ENCODE measurements at places on chromosomes 5 and 9.

GRCh38 chr9:76585487-76586389 lies 126.8 kb downstream of the GCNT1 start:
- no peak for DNase-seq

DNA sequence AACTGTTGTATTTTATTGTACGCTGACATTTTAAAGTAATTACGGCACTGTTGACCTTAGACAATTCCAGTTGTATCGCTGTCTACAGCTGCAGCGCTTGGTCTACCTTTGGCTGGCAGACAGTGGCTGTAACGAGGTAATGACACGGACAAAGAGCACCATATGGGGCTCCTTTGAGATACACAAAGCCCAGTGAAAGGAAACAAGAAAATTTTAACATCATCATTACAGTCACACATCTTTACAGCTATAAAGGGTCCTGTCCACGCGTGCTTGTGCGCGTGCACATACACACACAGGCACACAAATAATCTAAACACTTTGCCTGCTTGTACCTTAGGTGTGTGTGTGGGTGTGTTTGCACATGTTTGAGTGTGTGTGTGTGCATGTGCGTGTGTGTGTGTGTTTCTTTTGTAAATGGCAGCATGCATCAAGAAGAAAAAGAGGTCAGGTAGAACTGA lies 946.0 kb downstream of the NR2F1-AS1 start:
- DNase-seq, result no peak

- no peak for DNase-seq
Measured at GRCh38 chr9:129643706-129644105, 1.8 kb upstream of the ASB6 start.

DNA sequence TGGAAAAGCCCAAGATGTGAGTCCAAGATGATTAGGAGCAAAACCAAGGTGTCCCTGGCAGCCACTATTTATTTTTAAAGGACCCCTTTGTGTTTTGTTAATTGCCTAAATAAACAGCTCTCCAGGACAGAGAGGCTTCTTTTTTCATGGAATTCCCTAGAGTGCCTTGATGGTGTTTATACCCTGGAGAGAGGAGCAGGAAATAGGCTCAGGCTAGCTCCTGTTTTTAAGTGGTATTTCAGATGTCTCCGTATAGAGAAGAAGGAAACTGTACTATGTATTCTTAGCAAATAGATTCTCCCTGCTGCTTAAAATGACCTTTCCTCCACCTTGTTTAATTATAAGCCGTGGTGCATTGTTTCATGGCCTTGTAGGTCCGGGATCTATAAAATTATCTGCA lies 292.4 kb downstream of the CD180 start:
- DNase-seq, result no peak

DNA sequence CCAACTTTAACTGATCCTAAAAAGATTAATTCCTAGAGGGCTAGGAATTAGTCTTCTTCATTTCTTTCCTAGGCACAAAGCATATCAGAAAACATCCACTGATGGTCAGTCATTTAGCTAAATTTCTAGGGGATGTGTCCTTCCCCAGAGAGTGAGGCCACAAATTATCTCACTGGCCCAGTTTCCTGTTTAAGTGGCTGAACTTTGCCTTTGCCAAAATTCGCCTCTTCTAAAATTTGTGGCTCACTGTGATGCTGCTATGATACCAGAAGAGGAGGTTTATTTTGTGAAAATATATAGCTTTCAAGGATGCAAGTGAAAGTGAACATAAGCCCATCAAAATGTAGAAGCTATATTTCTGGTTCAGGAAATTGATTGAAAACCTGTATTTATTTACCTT lies 98.1 kb upstream of the FER start:
- no peak for DNase-seq

GRCh38 chr9:124457079-124457886 lies 7.0 kb downstream of the ADGRD2 start:
- DNase-seq, result no peak

DNA sequence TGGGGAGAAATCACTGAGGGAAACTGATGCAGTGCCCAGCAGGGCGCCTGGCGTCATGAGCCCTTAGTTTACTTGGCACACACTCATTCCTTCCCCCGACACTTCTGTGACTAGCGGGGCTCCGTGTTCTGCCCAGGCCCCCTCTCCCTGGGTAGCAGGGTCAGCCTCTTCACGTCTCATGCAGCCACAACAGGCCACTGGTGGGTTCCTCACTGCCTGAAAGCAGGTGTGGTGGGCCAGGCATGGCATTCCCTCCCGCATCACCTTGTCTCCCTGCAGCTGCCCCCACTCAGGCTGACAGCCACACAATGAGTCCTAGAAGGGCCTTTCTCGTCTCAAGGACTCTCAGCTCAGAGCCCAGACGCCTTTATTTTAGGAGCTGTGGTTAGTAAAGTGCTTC lies 51.1 kb upstream of the CPLX2 start:
- no peak for DNase-seq

Data from tongue (tissue), 3 donors.